Hematopoietic multipotent progenitor cell treated with erythropoietin and hydrocortisone succinate and interleukin-3 and kit ligand, for 4 days (in vitro differentiated cells): ENCODE measurements at places on chromosomes 13 and 19.

DNA sequence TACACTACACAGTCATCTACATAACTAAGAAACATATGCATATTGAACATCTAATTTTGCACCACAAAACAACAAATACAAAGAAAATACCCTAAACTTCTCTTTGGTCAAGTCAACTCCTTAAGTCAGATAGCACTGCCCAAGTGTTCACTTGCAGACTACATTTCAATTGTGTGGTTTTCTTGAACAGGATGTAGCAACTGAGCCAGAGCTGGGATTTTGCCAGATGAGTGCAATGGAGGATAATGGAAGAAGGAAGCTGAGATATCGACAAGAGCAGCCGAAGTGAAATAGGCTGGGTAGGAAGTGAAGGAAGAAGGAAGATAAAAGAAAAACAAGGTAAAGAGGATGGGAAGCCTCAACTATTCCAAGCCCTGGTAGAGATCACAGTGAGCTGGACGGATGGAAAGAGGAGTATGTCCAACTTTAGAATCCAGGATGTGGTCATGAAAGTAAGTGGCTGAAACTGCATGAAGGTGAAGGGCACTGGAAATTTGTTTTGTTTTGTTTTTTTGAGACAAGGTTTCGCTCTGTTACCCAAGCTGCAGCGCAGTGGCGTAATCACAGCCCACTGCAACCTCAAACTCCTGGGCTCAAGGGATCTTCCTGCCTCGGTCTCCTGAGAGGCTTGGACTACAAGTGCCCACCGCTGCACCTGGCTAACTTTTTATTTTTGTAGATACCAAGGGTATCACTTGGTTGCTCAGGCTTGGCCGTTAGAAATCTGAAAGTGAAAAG, 15.0 kb downstream of the NUFIP1 start:
- DNase-seq, result peak; percentile 85

DNA sequence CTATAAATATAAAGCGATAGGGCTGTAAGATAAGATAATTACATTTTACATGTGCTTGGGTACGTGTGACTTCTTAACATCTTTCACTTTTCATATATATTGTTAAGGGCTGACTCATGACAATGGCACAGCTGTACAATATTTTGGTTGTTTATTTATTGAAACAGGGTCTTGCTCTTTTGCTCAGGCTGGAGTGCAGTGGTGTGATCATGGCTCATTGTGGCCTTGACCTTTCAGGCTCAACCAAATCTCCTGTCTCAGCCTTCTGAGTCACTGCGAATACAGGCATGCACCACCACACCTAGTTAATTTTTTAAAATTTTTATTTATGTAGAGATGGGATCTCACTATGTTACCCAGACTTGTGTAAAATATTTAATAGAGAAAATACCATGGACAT, 2532.4 kb upstream of the PCDH20 start:
- no peak for DNase-seq

DNA sequence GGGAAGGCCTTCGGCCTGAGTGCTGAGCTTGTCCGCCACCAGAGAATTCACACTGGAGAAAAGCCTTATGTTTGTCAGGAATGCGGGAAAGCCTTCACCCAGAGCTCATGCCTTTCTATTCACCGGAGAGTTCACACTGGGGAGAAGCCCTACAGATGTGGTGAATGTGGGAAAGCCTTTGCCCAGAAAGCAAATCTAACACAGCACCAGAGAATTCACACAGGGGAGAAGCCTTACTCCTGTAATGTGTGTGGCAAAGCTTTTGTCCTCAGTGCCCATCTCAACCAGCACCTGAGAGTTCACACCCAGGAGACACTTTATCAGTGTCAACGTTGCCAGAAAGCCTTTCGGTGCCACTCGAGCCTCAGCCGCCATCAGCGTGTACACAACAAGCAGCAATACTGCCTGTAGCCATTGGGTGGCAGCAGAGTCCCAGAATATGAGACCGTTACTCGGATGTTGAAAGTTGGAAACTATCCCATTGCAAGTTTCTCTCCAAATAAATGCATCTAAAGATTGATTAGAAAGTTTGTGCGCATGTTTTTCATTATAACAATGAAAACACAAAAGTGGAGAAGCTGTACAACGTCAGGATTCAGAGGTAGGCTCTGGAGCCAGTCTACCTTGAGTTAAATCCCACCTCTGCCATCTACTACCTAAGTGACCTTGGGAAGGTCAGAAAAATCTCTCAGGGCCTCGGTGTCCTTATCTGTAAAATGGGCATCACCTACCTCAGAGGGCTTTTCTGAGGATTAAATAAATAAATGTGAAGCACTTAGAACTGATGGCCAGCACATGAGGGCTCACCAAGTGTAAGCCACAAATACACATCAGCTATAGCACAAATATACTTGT, 21.1 kb downstream of the ZNF473 start:
- peak; percentile 64 for DNase-seq

GRCh38 chr13:47188802-47189201, 291.9 kb upstream of the HTR2A start:
- DNase-seq, result no peak

- DNase-seq, result no peak
Measured at GRCh38 chr19:52140032-52140710, 433 bp upstream of the ZNF616 start.

DNA sequence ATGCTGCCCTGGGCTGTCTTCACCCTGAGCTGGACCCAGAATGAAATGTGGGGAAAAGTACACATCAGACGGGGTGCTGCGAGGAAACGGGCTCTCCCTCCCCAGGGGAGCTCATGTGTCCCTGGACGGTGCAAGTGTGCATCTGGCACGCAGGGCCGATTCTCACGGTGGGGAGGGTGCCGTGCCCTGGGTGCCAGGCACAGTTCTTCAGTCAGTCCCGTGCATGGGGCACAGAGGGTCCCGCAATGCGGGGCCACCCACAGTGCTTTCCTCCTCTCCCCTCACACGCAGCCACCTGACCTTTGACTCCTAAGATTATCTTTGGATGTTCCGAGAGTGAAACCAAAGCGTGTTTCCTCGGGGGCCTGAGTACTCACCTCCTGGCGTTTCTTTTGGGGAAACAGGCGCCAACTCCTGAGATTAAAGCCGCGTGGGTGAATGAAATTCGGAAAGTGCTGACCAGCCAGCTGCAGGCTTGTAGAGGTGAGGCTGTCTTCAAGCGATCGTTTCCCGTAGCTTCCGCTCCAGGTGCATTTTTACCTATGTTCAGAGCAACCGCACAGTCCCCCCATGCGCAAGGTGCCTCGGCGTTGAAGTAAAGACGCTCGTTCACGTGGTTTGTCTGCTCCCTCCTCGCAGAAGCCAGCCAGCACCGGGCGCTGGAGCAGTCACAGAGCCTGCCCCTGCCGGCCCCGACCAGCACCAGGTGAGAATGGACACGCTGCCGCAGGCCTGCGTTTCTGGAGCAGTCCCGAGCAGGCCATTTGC, 17.5 kb upstream of the F7 start:
- DNase-seq, result no peak

DNA sequence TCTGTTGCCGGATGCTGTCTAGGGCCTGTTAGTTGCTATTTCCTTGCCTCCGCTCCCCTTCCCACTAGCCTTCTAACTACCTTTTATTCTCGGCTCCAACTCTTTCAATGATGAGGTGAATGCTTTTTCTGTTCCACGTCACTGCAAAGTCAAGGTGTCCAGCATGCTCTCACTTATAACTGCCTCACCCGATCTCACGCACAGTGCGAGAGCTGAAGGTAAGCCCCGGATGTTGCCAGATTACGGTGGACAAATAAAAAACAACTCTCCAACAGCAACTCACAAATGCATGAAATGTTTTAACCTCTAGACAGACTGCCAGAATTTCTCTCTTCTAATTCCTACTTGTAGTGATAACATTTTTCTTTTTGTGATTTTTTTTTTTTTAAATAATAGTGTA, 169.9 kb downstream of the STK24 start:
- no peak for DNase-seq

DNA sequence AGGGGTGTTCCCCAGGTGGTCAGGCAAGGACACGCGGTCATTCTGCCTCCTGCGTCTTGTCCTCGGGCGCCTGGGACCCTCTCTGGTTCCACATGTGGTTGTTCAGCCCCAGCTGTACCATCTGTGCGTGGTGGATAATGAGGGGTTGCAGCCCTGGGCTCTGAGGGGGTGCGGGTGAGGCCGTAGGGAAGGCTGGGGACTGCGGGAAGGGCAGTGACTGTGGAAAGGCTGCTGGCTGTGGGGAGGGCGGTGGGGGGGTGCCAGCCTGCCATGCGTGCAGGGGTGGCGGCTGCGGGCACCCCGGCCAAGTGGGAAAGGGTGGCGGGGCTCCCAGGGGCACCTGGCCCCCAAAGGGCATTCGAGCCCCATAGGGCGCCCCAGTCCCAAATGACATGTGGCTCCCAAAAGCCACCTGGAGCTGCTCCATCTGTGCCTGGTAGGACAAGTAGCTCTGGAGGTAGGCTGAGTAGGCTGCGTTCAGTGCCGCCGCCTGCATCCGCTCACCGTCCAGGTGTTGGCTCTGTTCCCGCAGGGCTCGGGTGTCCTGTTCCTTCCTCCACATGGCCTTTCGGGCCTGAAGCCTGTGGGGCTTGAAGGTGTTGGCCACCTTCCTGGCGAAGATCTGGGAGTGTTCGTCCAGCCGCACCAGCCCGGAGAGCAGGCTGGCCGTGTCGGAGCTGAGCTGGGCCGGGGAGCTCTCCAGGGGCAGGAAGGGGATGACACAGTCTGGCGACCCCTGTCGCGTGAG, 15.1 kb downstream of the TICAM1 start:
- DNase-seq, result no peak

- DNase-seq, result peak; percentile 94
Measured at GRCh38 chr19:48746738-48747575, at the start of gene IZUMO1. Gene IZUMO1, minus strand, starts transcription at chr19:48746909. Its CDS starts 1,050 bp downstream, at chr19:48745859.

- DNase-seq, result peak; percentile 90
Measured at GRCh38 chr13:40668335-40668734, 1.9 kb upstream of the FOXO1 start.

DNA sequence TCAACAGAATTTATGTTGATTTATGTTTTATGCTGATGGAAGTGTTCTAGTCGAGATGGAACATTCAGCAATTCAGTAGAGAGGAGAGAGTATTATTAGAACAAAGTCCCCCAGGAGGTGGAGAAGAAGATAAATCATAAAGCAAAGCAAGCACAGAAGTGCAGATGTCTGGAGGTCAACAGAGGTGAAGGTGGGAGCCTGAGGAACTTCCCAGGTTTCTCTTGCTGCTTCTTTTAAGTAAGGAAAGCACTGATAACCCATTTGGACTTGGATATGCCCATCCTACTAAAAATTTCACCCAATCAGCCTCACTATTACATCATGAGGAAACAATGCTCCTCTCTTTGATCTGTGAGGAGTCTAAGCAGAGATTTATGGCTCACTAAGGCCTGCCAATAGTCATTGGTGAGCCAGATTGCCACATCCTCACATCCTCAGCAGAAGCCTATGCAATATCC, 98.8 kb downstream of the EPSTI1 start:
- DNase-seq, result no peak

DNA sequence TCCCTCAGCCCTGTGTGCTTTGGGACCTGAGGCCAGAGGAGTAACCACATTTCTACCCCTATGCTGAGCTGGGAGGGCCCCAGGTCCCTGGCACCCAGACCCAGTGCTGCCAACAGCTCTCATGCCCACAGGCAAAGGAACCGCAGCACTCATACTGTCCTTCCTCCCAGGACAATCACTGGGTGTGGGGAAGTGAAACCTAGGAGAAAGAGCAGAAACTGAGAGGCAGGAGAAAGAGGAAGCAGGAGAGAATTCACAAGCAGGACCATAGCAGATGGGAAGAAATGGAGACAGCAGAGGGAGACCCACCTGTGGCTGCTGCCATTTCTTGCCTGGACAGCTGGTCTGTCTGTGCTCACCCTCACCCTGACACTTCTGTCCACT, 18.9 kb downstream of the CCDC97 start:
- no peak for DNase-seq

DNA sequence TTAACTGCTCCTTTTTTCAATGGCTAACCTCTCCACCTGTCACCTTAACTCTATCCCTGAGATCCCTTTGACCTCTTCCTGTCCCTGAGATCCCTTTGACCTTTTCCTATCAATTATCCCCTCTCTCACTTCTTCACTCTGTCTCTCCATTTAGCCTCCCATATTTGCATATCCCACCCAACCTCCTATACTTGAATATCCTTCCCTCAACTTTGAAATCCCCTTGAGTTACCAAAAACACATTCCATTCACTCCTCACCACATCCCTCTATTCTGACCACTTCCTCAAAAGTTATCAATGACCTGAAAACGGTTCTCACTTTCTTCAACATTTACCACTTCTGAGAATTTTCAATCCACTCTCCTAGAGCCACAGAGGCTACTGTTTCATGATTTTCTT, 3.0 kb downstream of the MYCBP2 start:
- DNase-seq, result peak; percentile 74

DNA sequence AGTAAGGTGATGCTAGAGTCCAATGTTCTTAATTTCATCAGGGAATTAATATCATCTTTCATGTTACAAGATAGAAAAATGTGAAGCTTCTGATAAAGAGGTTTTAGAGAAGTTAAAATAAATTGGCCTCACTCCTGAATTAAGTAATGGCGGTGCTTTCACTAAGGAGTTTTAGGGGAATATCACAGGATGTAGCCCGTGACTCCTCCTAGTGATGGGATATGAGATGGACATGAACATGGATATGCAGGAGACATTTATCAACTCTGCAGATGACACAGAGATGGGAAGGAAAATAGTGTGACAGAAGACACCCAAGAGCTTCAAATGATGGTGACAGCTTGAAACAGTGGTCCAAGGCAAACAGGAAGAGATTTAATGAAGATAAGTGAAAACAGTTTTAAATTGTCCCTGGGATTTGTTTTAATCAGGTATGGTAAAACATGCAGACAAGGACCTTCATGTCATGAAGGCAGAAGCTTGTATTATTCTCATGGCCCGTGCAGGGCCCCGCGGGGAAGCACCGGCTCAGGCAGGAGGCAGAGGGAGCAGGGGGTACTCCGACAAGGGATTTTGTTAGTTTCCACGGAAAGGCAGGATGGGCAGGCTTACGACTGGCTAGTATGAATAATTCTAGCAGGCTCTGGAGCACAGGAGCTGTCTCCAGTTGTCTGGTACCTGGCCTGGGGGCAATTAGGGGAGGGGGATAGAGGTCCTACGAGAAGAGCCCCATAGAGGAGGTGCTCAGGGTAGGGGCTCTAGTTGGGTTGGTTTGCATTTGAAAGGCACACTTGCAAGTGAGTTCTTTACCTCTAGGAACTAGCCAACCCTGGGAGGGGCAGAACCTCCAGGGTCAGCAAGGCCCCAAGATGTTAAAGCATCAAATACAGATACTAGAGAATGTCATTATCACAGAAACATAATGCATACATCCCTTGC, 38.7 kb upstream of the FARP1 start:
- DNase-seq, result no peak
